ENCODE measurements at places on chromosomes 13 and 19.

GRCh38 chr13:29969286-29969685, 118.9 kb upstream of the UBL3 start:
- no peak for DNase-seq

- DNase-seq = no peak
Measured at GRCh38 chr19:5112681-5113575, 144.0 kb downstream of the KDM4B start.

DNA sequence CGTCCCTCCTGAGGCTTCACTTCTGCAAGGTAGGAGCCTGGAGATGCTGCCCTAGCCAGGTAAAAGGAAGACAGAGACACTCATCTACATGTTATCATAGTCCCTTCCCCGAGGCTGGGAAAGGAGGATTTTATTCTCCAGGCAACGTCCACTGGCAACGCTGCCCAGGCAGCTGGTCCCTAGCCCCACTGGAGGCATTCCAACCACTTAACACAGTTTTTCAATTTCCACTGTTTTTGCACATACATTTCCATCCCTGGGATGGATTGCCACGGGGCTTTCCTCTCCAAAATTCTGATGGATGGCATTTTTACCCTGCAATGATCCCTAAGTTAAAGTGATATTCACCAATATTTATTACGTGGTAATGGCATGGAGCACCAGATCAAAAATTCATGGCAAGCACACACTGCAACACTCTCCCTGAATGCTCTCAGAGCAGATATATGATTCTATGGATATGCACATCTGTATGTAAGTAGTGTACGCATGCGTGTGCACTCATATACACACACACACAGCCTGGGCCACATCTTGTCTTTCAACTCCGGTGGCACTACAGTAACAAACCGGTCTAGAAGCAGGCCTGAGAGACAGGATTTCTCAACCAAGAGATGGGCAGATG, 322.3 kb upstream of the TSHZ3 start:
- DNase-seq = no peak

GRCh38 chr13:41268764-41269163, 5.4 kb upstream of the MTRF1 start:
- DNase-seq = no peak

- no peak for DNase-seq
Measured at GRCh38 chr19:33504058-33504444, 17.5 kb downstream of the PEPD start.

- DNase-seq = no peak
Measured at GRCh38 chr13:85666356-85666755, 132.9 kb downstream of the SLITRK6 start.

DNA sequence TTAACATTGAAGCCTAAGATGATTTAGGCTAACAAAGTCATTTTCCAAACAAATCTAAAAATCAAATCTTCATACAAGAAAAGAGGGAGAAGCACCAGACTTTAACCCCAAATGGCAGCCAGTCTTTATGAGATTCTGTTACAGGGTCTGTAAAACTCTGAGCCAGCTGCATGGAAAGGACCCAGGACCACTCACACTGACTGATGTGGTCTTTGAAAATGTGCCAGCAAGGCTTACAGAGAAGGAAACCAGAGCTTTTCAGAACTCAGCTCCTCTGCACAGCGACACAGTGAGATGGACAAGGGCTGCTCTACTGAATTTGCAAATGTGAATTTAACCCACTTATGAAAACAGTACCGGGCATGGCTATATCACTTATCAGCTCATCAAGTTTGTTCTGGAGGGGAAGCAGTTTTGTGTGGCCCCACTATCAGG, 98.8 kb upstream of the SERP2 start:
- no peak for DNase-seq

DNA sequence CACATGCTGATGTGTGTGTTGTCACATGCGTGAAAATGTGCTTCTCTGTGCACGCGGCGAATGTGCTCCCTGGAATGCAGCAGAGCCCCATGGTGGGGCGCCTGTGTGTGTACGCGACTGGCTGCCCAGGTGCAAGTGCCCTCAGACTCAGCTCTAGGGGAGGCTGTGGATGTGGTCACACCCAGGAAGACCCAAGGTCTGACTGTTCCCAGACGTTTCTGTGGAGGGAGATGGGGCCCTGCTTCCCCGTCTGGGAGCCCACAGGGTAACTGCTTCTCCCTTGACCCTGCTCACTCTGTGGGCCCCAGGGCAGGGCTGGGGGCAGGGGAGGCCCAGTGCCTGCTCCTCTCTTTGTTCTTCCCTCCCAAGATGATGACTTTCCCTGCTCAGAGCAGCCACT, 7.9 kb upstream of the UQCR11 start:
- DNase-seq = no peak

GRCh38 chr19:2341982-2342381, 13.5 kb downstream of the SPPL2B start:
- no peak for DNase-seq

- no peak for DNase-seq
Measured at GRCh38 chr19:58497634-58498170, 14.1 kb downstream of the SLC27A5 start.

GRCh38 chr19:56917529-56917928, 77.0 kb upstream of the PEG3 start:
- no peak for DNase-seq

- DNase-seq = no peak
Measured at GRCh38 chr19:18788529-18789421, 2.3 kb downstream of the COMP start.

DNA sequence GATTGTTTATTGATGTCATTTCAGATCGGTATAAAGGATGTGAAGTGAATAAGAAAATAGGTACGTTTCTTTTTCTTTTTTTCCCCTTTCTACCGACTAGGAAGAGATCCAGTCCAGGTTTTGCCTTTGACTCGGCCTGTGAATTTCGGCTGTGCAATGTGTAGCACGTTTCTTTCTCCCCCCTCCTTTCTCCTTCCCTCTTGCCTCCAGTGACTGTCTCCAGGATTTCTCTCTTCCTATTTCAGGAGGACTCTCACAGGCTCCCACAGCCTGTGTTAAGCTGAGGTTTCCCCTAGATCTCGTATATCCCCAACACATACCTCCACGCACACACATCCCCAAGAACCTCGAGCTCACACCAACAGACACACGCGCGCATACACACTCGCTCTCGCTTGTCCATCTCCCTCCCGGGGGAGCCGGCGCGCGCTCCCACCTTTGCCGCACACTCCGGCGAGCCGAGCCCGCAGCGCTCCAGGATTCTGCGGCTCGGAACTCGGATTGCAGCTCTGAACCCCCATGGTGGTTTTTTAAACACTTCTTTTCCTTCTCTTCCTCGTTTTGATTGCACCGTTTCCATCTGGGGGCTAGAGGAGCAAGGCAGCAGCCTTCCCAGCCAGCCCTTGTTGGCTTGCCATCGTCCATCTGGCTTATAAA, at the start of gene GPC6:
GPC6 (plus strand) TSS at position 185 of the 657 bp plus-strand sequence.
- no peak for DNase-seq

DNA sequence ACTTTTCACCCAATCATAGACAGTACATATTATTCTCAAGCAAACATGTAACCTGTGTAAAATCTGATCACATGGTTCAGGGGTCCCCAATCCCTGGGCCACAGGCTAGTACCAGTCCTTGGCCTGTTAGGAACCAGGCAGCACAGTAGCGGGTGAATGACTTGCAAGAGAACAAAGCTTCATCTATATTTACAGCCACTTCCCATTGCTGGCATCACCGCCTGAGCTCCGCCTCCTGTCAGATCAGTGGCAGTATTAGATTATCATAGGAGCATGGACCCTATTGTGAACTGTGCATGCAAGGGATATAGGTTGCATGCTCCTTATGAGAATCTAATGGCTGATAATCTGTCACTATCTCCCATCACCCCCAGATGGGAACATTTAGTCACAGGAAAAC, 133.1 kb downstream of the MAB21L1 start:
- no peak for DNase-seq

- DNase-seq = no peak
Measured at GRCh38 chr13:97119943-97120342, 102.2 kb upstream of the MBNL2 start.

GRCh38 chr19:11452620-11453310, 17.3 kb downstream of the PRKCSH start:
- DNase-seq = no peak

DNA sequence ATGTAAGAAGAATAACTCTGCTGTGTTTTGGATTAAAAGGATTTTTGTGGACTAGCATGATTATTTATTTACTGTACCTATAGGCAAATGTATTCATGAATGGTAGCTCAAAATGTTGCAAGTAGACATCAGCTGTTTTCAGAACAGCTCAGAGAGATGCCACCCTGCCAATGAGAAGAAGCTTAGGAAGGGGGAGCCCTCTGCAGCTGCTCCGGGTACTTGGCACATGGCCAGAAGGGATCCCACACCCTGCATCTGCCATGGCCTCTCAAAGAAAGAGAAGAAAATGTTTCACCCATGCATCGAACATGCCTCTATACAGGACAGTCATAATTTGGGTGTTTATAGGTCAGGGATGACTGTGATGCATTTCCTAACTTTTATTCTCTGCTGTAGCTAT, 30.5 kb upstream of the MBNL2 start:
- DNase-seq = no peak

DNA sequence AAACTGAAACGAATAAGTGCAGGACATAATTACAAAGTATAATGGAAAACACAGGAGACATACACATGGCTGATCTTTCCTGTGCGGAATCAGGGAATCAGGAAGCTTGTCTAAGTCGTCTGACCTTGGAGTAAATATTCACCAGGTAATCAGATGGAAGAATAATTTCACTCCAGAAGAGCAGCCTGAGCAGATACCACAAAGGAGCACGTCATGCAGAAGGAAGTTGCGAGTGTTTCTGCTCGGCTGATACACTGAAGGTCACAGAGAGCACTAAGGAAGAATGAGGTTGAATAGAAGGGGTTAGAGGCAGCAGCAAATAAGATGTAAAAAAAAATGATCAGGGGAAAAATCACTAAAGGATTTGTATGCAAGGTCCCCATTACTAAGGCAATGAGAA, 122.3 kb upstream of the GPC6 start:
- no peak for DNase-seq

- no peak for DNase-seq
Measured at GRCh38 chr13:84191139-84191538, 308.9 kb upstream of the SLITRK1 start.

Data from activated CD4-positive, alpha-beta T cell treated with anti-CD3 and anti-CD28 coated beads for 48 hours (primary cell).